NCI-H1417 (cell line): ENCODE measurements at places on chromosomes 12 and 14.

GRCh38 chr12:51636581-51636980 is 45.5 kb downstream of the SCN8A start:
- no peak for DNase-seq

DNA sequence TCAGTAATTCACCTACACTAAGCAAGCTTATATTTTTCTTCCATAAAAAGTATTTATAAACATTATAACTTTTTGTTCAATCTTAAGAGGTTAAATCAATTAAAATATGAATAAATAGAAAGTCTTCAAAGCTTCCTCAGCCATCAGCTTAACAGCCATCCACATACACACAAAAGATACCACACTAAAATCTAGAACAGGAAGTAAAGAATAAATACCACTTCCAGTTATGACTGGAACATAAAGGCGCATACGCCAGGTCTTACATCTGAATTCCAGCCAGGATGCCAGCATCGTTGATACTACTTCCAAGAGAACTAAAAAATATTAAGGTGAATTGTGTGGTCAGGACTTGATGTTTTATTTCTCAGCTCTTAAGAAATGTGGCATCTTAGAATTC is 17.0 kb downstream of the SIX1 start:
- DNase-seq: no peak

DNA sequence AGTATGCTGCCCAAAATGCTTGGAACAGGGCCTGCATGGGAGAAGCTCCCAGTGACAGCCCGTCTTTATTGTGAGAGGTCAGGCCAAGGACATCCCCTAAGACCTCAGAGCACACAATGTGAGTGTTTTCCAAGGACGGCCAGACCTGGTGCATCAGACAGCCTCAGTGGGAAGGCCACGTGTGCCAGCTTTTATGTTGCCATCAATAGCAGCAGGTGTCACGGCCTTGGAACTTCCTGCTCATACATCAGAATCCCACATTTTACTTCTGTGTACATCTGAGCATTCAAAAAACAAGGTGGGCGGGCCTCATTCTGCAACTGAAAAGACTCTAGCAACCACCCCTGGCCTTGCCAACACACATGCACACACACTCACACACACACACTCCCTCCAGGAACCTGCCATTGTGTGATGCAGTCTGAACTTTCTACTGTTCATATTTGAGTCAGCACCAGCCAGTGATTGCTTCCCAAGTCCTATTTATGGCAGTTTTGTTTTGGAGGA is 753.1 kb upstream of the TBX3 start:
- DNase-seq: no peak

GRCh38 chr12:6324936-6325750 is 14.7 kb downstream of the PLEKHG6 start:
- no peak for DNase-seq

- peak; percentile 67 for DNase-seq
Measured at GRCh38 chr12:57226588-57227314, 2.8 kb upstream of the SHMT2 start.

DNA sequence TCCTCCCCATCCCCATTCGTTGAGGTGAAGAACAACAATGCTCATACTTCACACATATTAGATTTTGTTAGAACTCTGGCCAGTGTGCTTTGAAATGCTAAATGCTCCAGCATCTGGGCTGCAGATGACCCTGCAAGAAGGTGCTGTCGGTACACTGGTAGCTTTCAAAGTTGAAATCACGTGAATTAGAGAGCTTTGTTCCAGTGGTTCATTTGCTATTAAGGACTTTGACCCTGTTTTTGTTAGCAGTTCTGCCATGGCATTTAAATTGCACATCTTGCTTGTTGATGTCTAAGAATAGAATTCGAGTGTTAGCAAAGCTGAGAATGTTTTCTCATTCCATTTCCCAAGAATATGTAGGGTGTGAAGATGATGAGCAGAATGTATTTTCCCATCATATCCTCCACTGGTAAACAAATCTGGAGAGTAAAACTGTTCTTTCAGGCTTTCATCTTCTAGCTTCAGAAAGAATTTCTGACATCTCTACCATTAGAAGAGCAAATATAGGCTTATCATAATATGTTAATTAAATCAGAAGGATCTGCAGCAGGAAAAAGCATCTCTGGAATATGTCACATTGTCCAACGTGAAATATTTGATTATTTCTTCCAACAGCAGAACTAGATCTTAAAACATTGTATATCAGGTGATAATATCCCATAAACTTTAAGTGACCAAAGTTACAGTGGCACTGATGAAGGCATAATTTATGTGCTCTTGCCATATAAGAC is 98.8 kb upstream of the PDE3A start:
- no peak for DNase-seq

DNA sequence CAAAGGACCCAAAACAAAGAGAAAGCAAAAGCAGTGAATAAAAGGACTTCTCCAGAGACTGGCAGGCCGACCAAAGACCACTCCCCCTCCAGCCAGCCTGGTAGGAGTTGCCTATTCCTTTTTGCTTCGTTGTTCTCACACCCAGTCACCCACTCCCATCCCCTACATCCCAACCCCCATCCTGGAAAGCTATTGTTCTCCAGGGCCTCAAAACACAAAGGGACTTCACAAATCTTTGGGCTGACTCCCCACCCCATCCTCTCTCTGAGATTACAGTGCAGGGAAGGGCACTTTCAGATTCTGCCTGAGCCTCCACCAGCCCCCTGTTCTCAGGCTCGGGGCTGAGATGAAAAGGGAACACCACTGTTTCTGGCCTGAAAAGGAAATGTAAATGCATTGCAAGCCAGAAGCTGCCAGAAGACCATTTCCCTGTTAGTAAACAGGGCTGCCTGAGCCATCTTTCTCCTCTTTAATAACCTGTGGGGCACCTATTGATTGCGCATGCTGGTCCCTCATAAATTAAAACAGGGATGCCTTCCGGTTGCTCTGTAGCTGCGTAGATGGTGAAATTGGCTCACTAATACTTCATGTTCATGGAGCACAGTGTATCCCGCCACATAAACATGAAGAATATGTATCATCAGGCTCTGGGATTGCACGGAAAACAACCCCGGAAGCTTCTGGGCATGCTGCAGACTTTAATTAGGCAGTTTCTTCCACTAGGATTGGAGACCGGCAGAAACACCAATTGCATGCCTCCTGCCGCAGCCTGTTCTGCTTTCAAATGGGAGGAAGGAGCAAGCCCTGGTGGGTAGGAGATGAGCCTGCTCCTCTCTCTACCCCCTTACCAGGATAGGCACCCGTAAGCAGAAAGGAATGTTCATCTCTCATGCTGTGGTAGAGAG is 130.3 kb upstream of the FUT8 start:
- no peak for DNase-seq

DNA sequence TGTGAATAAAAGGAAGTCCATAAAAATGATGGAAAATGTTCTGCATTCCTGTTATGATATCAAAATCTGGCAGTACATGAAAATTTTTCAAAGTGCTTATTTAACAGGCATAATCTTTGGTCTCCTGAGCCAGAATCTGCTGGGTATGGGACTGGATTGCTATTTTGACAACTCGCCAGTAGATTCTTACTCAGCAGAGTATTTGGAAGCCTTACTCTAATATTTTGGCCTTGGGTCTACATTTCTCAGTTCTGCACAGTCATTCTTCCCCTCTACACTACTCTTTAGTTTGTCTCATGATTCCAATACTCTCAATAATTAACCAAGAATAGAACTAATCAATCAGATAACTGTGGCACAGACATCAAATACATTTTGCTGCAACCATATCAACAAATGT is 1.1 kb upstream of the SLCO1B1 start:
- no peak for DNase-seq

- DNase-seq: no peak
Measured at GRCh38 chr12:130709971-130710732, 5.9 kb downstream of the RIMBP2 start.

- peak; percentile 82 for DNase-seq
Measured at GRCh38 chr14:104370256-104370870, 209.2 kb upstream of the C14orf180 start.

DNA sequence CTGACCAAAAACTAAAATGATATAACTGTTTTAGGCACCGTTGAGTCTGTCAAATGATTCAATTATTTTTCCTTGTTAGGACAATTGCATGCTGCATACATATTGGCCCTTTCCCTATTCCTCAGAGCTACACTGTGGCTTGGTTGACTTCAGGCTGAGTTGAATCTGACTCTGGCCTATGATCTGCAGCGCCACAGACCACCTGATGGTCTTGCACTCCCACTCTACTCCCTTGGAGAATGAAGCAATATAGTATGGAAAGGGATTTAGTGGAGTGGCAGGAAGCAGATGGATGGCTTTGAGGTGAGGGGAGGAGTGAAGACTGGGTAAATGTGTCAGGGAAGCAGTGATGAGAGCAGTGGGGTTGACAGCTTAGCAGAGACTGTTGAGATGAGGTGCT is 579.0 kb upstream of the STXBP6 start:
- DNase-seq: no peak

GRCh38 chr12:125166041-125166440 is 100.8 kb downstream of the AACS start:
- no peak for DNase-seq

GRCh38 chr12:54131641-54132280 is 57.0 kb downstream of the SMUG1 start:
- no peak for DNase-seq

DNA sequence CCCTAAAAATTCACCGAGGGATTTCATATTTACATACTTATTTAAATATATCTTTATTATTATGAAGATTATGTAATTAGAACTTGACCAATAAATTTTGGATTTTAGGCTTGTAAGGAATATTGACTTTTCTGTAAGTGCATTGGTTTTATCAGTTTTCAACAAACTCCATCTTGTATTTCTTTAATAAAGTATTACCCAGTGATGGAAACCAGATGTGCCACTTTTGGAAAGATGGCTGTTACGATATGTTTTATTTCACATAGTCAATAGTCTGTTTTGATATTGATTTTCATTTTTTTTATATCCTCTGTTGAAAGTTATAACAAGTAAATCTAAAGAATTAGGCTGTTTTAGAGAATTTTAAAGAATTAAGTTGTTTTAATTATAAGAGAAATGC is 1.8 kb downstream of the MON2 start:
- no peak for DNase-seq

- DNase-seq: no peak
Measured at GRCh38 chr14:88340357-88340756, 17.3 kb upstream of the KCNK10 start.

DNA sequence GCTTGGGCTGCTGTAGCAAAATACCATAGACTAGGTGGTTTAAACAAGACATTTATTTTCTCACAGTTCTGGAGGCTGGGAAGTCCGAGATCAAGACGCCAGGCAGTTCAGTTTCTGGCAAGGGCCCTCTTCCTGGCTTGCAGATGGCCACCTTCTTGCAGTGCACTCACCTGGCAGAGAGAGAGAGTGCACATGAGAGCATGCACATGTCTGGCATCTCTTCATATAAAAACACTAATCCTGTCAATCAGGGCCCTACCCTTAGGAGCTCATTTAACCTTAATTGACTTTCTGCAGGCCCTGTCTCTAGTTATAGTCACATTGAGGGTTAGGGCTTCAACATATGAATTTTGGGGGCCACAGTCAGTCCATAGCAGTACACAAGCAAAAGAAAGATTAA is 12.4 kb upstream of the EVL start:
- DNase-seq: no peak

- DNase-seq: no peak
Measured at GRCh38 chr12:126182619-126183236, 1117.5 kb downstream of the AACS start.

DNA sequence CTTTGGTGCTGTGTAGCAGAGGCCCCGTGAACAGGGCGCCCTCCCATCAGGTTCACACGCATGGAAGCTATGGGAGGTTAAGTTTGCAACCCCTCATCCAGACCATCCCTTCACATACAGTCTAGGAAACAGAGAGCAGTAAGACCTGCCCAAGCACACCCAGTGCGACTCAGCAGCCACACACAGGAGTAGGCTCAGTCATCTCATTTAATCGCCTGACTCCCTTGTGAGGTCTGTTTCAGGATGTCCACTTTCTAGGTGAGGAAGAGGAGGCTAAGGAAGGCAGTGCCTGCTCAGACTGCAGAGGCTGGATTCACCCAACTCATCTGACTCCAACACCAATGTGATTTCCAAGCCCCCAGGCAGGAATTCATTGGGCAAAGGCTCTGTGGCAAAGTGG is 11.9 kb downstream of the BDKRB1 start:
- DNase-seq: no peak

DNA sequence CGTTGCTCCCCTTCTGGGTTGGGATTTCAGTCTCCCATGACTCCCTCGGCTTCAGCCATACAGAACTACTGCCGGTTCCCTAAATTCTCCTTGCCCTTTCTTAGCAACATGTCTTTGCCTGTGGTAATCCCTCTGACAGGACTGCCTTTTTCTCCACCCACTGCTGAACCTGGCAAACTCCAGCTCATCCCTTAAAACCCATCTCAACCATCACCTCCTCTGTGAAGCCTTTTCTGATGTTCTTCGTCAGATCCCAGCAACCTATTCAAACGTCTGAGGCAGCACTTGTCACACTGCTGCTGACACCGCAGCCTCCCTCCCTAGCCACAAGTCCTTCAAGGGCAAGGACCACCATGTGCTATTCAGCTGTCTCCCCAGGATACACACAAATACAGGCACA is 10.2 kb upstream of the SMUG1 start:
- no peak for DNase-seq

- no peak for DNase-seq
Measured at GRCh38 chr14:96478119-96478518, 24.1 kb upstream of the PAPOLA start.

DNA sequence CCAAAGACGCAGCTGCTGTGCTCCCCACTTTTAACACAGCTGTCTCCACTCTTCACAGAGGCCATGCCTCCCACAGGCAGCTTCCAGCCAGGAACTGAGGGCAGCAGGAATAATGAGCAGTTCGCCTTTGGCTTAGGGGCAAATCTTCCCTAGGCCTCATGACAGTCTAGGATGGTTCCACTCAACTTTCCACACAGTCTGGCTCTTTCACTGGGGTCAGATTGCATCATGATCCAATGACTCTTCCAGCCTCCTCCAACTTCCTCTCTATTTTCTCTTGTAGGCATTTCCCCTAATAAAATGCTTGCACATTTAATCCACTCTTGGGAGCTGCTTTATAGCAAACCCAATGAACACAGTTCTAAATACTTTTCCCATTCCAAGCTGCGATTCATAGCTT is 271.6 kb upstream of the ATP2B1 start:
- DNase-seq: no peak
